ENCODE measurements at places on chromosomes 3 and 15. TPM values are rescaled to one million over a fixed set of nuclear protein-coding genes. Genes with fewer than 3 reads are reported as not detected.

DNA sequence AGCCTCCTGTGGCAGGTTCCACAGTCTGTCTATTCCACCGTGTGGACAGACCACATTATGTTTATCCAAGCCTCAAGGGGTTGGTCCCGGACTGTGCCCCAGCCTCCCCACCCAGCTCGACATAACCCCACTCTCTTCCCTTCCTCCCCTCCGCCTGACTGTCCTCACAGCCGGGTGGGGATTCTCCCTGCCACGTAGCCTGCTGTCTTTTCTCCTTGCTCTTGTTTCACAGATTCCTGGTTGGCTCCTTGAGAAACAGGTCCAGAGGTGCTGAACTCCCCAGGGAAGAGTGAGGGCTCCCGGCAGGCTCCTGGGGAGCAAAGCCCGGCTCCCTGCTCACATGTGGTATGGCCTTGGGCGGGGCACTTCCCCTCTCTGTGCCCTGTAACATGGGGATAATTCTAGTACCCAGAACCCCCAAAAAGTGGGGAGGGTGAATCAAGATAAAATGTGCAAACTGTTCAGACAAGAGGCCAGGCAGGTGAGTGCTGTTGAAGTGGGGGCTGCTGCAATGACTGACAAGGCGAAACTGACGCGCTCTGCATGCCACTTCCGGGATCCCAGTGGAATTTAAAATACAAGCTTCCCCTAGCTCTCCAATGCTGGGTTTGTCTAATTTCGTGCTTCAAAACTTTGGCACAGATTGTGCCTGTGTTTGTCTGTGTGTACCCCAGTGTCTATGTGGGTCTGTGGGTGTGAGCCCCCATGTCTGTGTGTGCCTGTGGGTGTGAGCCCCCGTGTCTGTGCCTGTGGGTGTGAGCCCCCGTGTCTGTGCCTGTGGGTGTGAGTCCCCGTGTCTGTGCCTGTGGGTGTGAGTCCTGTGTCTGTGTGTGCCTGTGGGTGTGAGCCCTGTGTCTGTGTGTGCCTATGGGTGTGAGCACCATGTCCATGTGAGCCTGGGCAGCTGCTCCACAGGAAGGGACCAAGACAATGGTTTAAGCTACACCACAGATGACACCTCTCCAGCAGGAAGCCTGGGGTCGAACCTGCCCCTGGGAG lies 160.6 kb upstream of the IQSEC1 start:
- peaks cover 32% of the 10 kb centered on the region for H3K4me1 ChIP-seq
- peak overlapping the region; percentile 42 for H3K4me3 ChIP-seq
- H3K36me3 ChIP-seq = no peaks in the 10 kb centered on the region
- peak overlapping the region; percentile 79 for H3K27ac ChIP-seq
- H3K27me3 ChIP-seq = peaks cover 22% of the 10 kb centered on the region

GRCh38 chr3:32593903-32594525 lies 23.4 kb upstream of the DYNC1LI1 start:
- no peaks in the 10 kb centered on the region for H3K36me3 ChIP-seq
- no peak overlapping the region for H3K4me3 ChIP-seq
- H3K4me1 ChIP-seq = no peaks in the 10 kb centered on the region
- H3K27me3 ChIP-seq = peaks cover 26% of the 10 kb centered on the region

- no peak overlapping the region for H3K27ac ChIP-seq
- DNase-seq = no peak
- H3K4me1 ChIP-seq = peaks cover 8% of the 10 kb centered on the region
- H3K27me3 ChIP-seq = no peaks in the 10 kb centered on the region
Observed at GRCh38 chr3:60000311-60001105, 950.7 kb upstream of the CFAP20DC start.

The SLC24A5 gene
- not detected for total RNA-seq

DNA sequence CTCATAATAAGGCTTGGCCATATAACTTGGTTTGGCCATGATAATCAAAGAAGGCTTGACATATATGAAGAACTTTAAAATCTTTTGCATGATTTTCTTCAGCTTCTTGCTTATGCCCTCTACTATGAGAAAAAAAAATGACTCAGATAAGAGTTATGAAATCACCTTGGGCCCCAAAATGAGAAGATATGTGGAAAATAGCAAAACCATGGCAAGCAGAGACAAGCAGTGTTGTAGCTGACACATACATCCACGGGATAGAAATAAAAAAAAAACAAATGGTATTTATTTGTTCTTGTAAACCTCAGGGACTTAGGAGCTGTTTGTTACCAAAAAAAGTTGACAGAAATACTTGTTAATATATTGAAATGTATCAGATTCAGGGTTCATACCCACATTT lies 614.8 kb upstream of the BCHE start:
- no peaks in the 10 kb centered on the region for H3K4me1 ChIP-seq
- no peaks in the 10 kb centered on the region for H3K36me3 ChIP-seq
- H3K27ac ChIP-seq = no peak overlapping the region
- DNase-seq = no peak
- no peaks in the 10 kb centered on the region for H3K27me3 ChIP-seq

The SCAANT1 gene
- total RNA-seq = not detected

The CCR2 gene
- total RNA-seq = 80.1 TPM

The DCLK3 gene
- not detected for total RNA-seq

The BDH1 gene
- total RNA-seq = 75.8 TPM

GRCh38 chr15:65833501-65834205 lies 35.6 kb upstream of the RAB11A start:
- H3K36me3 ChIP-seq = no peaks in the 10 kb centered on the region
- peak overlapping the region; percentile 95 for H3K27ac ChIP-seq
- no peaks in the 10 kb centered on the region for H3K27me3 ChIP-seq
- DNase-seq = no peak
- H3K4me3 ChIP-seq = peak overlapping the region; percentile 51

DNA sequence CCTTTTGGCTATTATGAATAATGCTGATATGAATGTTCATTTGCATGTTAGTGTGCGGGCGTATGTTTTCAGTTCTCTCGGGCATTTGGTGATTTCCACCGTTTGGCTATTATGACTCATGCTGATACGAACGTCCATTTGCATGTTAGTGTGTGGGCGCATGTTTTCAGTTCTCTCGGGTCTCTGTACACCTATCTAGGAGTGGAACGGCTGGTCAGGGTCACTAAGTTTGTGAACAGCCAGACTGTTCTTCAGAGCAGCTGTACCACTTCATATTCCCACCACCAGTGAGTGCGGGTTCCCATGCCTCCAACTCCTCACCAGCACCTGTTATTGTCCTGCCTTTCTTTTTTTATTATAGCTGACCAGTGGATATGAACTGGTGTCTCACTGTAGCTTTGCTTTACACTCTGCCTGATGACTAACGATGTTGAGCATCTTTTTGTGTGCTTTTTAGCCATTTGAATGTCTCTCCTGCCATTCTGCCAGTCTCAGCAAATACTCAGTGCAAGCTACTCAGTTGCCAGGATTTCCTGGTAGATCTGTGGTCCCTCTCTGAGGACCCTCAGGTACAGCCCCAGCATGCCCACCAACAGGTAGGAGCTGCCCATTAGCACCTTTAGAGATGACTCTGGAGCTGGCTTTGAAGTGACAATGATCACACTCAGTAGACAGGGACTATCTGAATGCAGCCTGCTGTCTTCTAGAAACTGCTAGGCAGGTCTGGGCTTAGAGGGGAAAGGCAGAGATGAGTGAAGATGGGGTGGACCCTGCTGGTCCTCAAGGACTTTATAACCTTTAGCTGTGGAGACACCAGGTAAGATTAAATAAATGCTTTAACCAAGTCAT lies 141.1 kb downstream of the XXYLT1 start:
- H3K27ac ChIP-seq = peak overlapping the region; percentile 68
- no peaks in the 10 kb centered on the region for H3K36me3 ChIP-seq
- peak overlapping the region; percentile 36 for H3K4me3 ChIP-seq
- peaks cover 32% of the 10 kb centered on the region for H3K4me1 ChIP-seq

- no peak overlapping the region for H3K4me3 ChIP-seq
- H3K4me1 ChIP-seq = no peaks in the 10 kb centered on the region
- DNase-seq = no peak
- H3K36me3 ChIP-seq = no peaks in the 10 kb centered on the region
- H3K27ac ChIP-seq = no peak overlapping the region
- peaks cover 9% of the 10 kb centered on the region for H3K27me3 ChIP-seq
Observed at GRCh38 chr15:57401546-57401945, 25.2 kb downstream of the CGNL1 start.

- no peak for DNase-seq
- H3K36me3 ChIP-seq = peaks cover 79% of the 10 kb centered on the region
- H3K4me3 ChIP-seq = no peak overlapping the region
- no peaks in the 10 kb centered on the region for H3K27me3 ChIP-seq
- no peak overlapping the region for H3K27ac ChIP-seq
Observed at GRCh38 chr3:127606981-127607595, 8.9 kb downstream of the MCM2 start.

- no peak for DNase-seq
- no peaks in the 10 kb centered on the region for H3K27me3 ChIP-seq
- H3K36me3 ChIP-seq = no peaks in the 10 kb centered on the region
- no peak overlapping the region for H3K4me3 ChIP-seq
Observed at GRCh38 chr15:45443645-45444044, 65.3 kb upstream of the GATM start.

- no peak overlapping the region for H3K4me3 ChIP-seq
- H3K36me3 ChIP-seq = no peaks in the 10 kb centered on the region
- H3K27ac ChIP-seq = no peak overlapping the region
- DNase-seq = no peak
Observed at GRCh38 chr3:64651303-64651702, 36.5 kb downstream of the ADAMTS9 start.

GRCh38 chr3:61438253-61439121 lies 122.9 kb upstream of the PTPRG start:
- DNase-seq = no peak
- no peak overlapping the region for H3K4me3 ChIP-seq
- no peak overlapping the region for H3K27ac ChIP-seq
- no peaks in the 10 kb centered on the region for H3K4me1 ChIP-seq
- H3K27me3 ChIP-seq = no peaks in the 10 kb centered on the region

The OXTR gene
- 1.3 TPM for total RNA-seq

The SLC51A gene
- total RNA-seq = not detected

DNA sequence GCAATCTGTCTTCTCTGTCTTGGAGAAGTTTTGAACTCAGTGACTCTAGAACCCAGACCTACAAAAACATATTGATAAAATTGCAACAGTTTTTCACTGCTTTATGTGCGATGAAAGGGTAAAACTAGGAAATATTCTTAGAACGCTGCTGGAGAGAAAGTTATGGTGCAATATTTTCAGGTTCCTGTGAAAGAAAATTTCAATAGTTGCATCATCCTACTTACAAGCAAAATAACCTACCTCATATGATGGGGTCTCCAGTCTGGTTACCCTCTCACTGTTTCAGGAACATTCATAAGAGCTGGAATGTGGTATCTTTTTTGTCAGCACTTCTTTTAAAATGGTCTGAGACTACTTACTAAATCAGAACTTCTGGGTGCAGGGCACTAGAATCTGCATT lies 27.1 kb downstream of the GATM start:
- H3K36me3 ChIP-seq = no peaks in the 10 kb centered on the region
- peaks cover 58% of the 10 kb centered on the region for H3K27me3 ChIP-seq
- H3K4me3 ChIP-seq = no peak overlapping the region

DNA sequence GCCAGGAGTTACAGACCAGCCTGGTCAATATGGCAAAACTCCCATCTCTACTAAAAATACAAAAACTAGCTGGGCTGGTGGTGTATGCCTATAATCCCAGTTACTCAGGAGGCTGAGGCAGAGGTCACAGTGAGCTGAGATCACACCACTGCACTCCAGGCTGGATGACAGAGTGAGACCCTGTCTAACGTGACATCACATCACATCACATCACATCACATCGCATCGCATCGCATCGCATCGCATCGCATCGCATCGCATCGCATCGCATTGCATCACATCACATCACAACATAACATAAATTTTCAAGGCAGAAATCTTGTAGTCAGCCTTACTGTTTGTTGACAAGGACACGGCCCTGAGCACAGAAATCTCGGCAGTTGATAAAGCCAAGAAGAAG lies 44.4 kb downstream of the RBM6 start:
- peaks cover 10% of the 10 kb centered on the region for H3K36me3 ChIP-seq
- DNase-seq = no peak
- no peak overlapping the region for H3K27ac ChIP-seq
- H3K4me3 ChIP-seq = no peak overlapping the region
- no peaks in the 10 kb centered on the region for H3K4me1 ChIP-seq

- no peak for DNase-seq
- no peak overlapping the region for H3K27ac ChIP-seq
- H3K27me3 ChIP-seq = peaks cover 5% of the 10 kb centered on the region
Observed at GRCh38 chr15:78398076-78398825, 39.8 kb upstream of the IREB2 start.

The PYGO1 gene
- total RNA-seq = not detected

The DPPA2 gene
- not detected for total RNA-seq

DNA sequence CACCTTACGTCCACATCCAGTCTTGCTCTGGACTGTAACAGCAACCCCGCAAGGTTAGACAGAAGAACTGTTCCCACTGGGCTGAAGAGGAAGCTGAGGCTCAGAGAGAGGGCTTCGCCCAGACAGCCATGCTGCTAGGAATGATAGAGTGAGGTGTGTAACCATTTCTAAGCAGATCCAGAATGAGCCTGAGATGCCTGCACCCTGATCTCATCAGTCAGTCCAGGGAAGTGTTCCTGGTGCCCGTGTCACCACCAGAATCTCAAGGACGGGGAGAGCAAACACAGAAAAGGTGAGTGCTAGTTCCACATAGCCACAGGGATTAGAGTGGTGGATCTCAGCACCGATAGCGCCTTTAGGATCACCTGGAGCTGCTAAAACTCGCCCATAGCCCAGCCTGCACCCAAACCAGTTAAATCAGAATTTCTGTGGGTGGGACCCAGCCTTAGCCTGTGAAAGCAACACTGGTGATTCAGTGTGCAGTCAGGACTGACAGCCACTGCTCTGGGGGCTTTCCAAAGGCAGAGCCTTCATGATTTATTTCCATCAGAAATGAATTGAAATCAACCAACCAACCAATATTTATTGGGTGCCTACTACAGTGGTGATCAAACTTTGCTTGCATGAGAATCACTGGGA lies 12.3 kb downstream of the ISLR start:
- no peaks in the 10 kb centered on the region for H3K36me3 ChIP-seq
- H3K4me3 ChIP-seq = no peak overlapping the region
- peaks cover 2% of the 10 kb centered on the region for H3K27me3 ChIP-seq
- H3K27ac ChIP-seq = no peak overlapping the region
- no peaks in the 10 kb centered on the region for H3K4me1 ChIP-seq

DNA sequence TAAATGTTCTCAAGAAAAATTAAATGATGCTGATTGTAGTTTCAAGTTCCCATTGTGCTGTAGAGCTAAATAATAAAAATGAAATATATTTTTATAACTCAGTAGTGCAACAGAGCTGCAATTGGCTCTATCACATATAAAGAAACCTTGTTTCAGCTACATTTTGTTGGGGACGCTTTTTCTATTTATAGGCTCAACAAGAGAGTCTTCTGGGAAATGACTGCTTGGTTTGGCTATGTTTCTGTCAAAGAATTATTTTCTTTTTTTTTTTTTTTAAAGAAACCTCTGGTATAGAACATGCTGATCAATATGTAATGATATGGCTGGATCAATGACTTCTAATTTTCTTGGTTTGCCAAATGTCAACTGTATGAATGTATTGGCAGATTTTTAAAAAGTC lies 76.5 kb downstream of the OTOL1 start:
- H3K27ac ChIP-seq = no peak overlapping the region
- no peaks in the 10 kb centered on the region for H3K36me3 ChIP-seq
- no peak overlapping the region for H3K4me3 ChIP-seq

GRCh38 chr3:44782891-44783290 lies 21.3 kb downstream of the KIF15 start:
- H3K27ac ChIP-seq = no peak overlapping the region
- H3K27me3 ChIP-seq = no peaks in the 10 kb centered on the region
- H3K36me3 ChIP-seq = peaks cover 78% of the 10 kb centered on the region
- DNase-seq = no peak
- H3K4me3 ChIP-seq = no peak overlapping the region

The GOLGA6B gene
- total RNA-seq = not detected

GRCh38 chr15:85752124-85752475 lies 42.6 kb downstream of the KLHL25 start:
- H3K27me3 ChIP-seq = no peaks in the 10 kb centered on the region
- peaks cover 14% of the 10 kb centered on the region for H3K4me1 ChIP-seq
- H3K36me3 ChIP-seq = peaks cover 1% of the 10 kb centered on the region
- no peak overlapping the region for H3K27ac ChIP-seq

Data from activated CD8-positive, alpha-beta memory T cell treated with anti-CD3 and anti-CD28 coated beads, Interleukin-2, amount 10 ng/mL, durations not matched to agents 7 days and 5 days (primary cell).